ENCODE measurements at places on chromosomes 1 and 21.

- DNase-seq, result peak; percentile 83
These were observed 41.9 kb upstream of the TNFRSF1B start for GRCh38 chr1:12124693-12125421.

- DNase-seq, result no peak
These were observed 26.2 kb downstream of the EXTL2 start for GRCh38 chr1:100868364-100868995.

GRCh38 chr21:43762303-43763128 is 13.6 kb downstream of the CSTB start:
- DNase-seq, result no peak

DNA sequence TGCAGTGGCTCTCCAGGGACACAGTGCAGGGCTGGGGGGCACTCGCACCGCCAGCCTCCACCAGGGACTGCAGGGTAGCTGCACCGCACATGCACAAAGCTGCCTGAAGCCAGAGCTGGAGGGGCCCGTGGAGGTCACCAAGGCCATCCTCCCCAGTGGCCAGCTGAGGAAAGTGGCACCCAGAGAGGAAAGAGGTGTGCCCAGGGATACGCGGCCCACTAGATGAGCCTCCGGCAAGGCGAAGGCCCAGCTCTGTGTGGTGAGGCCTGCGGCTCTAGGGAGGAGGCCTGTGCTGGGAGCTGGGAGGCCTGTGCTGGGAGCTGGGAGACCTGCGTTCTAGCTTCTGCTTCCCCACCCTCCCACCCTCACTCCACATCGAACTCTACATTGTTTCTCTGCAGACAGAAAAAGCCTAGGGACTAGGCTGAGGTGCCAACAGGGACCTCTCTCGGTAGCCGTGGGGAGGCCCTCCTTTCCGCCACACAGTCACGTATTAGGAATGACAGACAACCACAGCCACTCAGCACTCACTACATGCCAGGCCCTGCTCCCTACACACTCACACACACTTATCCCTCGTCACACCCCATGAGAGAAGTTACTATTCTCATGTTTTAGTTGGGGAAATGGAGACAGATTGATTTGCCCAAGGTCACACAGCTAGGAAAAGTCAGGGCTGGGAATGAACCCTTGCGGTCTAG is 921 bp upstream of the ASCL5 start:
- no peak for DNase-seq

DNA sequence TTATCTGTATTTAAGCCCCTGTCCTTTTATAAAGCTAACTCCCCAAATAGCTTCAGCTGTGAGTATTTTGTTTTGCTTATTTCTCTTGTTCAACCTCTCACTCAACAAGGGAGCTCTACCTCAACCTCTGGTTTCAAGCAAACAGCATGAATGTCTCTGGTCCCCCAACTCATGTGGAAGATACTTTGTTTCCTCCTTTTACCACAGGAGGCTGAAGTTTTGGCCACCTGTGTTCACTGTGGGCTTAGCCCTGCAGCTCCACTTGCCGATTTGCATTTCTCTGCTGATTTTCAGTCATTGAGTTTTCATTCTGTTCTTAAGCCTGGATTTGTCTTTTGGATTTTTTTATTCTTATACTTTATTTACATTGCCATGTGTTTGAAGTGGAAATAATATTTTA is 613.1 kb downstream of the USP25 start:
- DNase-seq, result no peak

DNA sequence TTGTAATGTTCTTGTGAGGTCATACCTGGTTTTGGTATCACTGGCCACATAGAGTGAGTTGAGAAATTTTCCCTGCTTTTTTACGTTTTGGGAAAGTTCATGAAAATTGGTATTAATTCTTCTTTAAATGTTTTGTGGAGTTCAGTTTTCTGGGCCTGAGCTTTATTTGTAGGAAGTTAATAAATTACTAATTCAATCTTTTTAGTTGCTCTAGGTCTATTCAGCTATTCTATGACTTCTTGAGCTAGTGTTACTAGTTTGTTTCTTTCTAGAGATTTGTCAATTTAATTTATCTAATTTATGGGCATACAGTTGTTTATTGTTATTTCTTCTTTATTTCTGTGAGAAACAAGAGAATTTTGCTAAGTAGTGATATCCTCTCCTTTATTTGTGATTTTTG is 37.4 kb downstream of the HOOK1 start:
- no peak for DNase-seq

DNA sequence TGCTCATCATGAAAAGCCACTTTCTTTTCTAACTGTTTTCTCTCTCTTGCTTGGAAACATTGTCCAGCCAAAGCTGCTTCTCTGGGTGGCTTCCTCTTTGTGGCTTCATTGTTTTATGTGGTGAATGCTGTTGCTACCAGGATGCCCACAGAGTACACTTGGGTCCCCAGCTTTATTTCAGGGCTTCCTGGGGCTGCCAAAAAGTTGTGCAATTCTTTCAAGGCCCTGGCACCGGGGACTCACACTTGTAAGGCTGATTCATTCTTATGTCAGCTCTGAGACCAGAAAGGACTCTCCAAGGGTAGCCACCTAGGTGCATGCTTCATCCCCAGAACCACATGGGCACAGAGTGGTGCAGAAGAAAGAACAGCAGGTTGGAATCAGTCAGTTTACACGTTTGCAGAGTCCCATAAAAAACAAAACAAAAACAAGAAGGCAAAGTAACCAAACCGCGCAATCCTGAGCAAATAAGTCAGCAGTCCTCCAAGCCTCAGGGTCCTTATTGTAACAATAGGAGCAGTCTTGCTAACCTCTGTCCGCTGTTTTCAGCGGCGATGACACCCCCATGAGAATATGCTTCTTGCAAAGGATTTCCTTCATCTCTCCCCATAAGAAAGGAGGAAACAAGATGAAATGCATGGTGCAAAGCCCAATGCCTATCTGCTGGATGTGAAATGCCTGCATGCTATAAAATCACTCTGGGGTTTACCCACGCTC is 89.9 kb upstream of the SSX2IP start:
- peak; percentile 49 for DNase-seq

All from activated CD8-positive, alpha-beta memory T cell treated with anti-CD3 and anti-CD28 coated beads, Interleukin-2, amount 10 ng/mL, durations not matched to agents 7 days and 5 days (primary cell).